ENCODE measurements at places on chromosomes 1 and 21.

GRCh38 chr1:16969057-16969611, 11.3 kb downstream of the MFAP2 start:
- DNase-seq: no peak

DNA sequence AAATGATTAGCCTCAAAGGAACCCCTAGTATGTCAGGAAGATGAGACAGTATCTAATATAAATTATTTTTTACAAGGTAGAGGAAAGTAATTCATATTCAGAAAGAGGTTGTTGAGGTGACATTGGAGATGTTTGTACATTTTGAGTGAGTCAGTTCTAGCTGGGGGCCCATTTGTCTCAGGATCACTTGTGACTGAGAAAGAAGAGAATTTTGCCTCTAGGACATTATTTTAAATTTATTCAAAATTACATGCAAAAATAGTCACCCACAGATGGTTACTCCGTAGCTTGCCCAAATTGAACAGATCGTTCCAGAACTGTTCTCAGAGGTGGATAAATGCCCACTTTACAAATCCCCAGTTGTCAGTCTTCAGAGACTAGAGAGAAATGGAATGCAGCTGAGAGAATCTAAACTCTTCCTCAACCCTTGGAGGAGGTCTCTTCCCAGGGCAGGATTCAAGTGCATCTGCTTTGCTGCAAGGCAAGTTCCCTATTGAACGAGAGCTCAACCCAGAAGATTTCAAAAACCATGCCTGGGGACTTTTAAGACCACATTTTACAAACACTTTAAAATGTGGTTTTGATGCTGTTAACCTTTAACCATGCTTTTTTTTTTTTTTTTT, 987.8 kb upstream of the ADAMTS5 start:
- DNase-seq: no peak

DNA sequence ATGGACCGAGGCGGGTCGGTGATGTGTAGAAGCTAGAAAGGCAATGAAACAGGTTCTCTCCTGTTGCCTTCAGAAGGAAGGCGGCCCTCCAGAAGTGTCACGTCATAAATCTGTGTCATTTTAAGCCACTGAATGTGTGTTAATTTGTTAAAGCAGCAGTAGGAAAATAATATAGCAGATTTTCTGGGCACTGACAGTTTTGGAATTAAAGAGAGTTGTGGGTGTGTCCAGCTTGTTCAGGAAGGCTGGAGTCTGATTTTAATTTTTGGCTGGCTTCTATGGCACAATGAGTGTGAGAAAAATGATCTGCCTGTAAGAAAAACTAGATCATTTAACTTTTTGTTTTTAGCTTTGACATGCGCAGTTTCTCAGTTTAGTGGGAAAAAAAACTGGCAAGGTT, 177.3 kb downstream of the EDEM3 start:
- no peak for DNase-seq

GRCh38 chr1:182050481-182051448, 10.7 kb downstream of the ZNF648 start:
- DNase-seq: no peak

GRCh38 chr1:168372307-168372706, 91.6 kb downstream of the TBX19 start:
- DNase-seq: no peak

GRCh38 chr1:22773981-22774832, 63.6 kb downstream of the EPHB2 start:
- no peak for DNase-seq

DNA sequence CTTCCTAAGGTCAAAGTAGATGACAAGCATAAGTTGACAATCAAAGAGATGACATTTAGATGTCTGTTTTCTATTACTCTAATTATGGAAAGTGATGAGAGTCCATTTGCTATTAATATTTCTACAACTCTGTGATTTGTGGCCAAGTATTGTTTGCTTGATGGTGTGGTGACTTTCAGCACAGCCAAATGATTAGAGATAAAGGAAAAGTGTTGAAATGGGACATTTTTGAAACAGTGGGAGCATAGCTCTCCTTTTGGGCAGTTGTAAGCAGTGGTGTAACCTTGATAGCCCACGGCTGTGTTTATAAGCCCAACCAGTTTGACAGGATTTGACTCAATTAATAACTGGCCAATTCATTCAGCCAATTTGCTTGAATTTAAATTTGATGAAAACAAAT, 31.6 kb downstream of the ZC3H11B start:
- no peak for DNase-seq

DNA sequence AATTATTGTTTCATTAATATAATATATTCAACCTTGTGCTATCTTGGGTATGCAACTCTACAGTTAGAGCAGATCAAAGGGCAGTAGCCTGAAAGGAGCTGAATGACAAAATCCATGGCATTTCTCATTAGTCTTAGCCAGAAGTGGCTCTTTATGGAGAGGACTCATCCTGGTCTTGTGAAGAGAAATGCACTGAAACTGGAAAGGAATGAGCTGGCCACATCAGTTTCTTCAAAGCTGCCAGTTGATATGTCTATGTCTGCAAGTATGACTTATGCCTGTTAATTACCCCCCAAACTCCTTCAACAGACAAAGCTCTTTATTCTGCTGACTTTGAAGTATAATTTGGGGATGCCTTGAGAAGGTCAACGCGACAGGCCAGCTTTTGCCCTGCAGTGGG, 119.0 kb upstream of the UBE2U start:
- no peak for DNase-seq

DNA sequence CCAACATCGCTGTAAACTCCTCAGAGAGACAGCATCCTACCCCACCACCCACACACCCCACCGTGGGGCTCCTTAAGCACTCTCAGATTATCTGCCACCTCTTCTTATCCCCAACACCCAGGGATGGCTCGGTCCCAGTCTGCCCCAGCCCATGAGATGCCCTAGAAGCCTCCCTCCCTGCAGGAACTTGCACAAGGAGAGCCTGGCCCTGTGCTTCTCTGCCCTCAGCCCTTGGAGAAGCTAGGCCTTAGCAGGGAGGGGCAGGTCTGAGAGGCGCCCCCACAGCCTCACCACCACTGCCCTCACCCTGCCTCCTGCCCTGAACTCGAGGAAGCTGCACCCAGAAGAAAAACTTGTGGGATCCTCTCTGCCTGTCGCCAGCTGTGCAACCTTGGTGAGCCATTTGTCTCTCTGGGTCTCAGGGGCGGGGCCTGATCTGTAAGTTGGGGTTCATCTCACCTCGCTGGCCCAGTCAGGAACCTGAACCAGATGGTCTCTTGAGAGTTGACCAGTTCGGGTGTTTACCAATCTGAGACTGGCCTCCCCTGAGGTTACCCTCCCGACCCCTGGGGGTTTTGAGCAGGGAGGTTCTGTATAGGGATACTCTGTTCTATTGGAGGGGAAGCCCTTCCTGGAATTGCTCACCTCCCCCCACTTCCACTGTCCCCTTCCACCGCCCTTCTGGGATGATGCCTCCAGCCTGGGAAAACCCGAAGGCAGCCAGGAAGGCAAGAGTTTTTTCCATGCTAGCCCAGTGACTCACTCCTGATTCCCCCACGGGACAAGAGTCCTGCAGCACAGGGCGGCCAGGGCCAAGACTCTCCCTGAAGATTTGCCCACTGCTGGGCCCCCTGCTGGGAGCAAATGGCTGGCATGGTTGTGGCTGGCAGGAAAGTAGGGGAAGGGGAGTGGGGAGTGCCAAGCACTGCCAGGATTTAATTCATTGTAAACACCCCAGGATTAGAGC, at the start of gene S100A3:
Gene S100A3, minus strand, starts transcription at position 537 of the 967 bp plus-strand sequence. CDS start 773 bp downstream, outside the sequence.
- DNase-seq: no peak

GRCh38 chr1:161954050-161954449, 69.6 kb downstream of the OLFML2B start:
- no peak for DNase-seq

DNA sequence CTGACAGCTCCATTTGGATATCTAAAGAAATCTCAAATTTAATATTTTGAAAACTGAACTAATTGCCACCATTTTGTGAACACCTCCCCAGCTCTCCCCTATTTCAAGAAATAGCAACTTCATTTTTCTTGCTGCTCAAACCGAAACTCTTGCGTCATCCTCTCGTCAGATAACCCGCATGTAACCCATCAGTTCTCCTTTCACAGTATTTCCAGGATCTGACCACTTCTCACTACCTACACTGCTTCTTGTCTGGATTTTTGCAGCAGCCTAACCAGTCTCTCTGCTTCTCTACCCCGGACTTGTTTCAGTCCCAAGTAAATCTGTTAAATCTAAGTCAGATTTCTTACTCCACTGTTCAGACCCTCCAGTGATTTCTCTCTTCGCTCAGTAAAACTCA, 75.6 kb downstream of the MTR start:
- no peak for DNase-seq

DNA sequence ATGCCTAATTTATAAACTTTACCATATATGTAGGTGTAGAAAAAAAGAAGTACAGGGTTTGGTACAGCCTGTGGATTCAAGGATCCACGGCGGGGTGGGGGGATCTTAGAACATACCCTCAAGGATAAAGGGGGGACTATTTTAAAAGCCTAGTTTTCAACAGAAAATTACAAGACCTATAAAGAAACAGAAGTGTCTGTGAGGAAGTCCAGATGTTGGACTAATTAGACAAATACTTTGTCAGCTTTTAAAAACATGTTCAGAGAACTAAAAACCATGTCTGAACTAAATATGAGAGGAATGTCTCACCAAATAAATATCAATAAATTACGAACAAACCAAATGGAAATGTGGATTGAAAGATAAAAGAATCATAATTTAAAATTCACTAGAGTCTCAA, 51.6 kb downstream of the TRMT1L start:
- DNase-seq: no peak

DNA sequence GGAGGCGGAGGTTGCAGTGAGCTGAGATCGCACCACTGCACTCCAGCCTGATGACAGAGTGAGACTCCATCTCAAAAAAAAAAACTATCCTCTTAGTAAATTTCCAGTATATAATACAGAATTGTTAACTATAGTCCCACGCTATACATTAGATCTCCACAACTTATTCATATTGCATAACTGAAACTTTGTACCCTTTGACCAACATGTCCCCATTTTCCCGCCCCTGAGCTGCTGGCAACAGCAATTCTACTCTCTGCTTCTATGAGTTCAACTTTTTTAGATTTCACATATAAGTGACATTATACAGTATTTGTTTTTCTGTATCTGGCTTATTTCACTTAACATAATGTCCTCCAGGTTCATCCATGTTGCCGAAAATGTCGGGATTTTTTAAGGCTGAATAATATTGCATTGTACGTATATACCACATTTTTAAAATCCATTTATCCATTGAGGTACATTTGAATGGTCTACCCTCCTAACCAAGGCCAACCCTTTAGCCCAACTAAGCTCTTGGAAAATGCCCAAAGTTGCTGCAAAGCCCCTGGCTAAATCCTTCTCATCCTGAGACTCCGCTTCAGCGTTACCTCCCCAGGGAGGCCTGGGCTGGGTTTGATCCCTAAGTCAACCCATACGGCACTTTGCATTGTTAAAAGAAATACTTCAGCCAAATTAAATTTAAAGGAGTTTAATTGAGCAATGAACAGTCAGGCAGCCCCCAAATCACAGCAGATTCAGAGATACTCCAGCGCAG, 34.2 kb downstream of the NEK2 start:
- DNase-seq: no peak

GRCh38 chr1:92786111-92786901, 1.4 kb upstream of the EVI5 start:
- no peak for DNase-seq

DNA sequence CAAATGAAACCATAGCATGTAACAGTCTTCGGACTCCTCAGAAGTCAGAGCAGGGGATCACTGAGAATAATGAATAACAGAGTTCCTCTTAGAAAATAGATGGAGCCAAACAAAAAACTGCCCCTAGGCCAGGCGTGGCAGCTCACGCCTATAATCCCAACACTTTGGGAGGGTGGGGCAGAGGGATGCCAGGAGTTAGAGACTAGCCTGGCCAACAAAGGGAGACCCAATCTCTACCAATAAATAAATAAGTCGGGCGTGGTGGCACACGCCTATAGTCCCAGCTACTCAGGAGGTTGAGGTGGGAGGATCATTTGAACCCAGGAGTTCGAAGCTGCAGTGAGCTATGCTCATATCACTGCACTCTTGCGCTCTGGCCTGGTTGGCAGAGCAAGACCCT, 58.5 kb upstream of the SERTAD4 start:
- DNase-seq: no peak

- no peak for DNase-seq
Observed at GRCh38 chr1:7549277-7550161, 221.6 kb upstream of the VAMP3 start.

- DNase-seq: peak; percentile 39
Observed at GRCh38 chr1:44036409-44037139, 5.3 kb upstream of the SLC6A9 start.

DNA sequence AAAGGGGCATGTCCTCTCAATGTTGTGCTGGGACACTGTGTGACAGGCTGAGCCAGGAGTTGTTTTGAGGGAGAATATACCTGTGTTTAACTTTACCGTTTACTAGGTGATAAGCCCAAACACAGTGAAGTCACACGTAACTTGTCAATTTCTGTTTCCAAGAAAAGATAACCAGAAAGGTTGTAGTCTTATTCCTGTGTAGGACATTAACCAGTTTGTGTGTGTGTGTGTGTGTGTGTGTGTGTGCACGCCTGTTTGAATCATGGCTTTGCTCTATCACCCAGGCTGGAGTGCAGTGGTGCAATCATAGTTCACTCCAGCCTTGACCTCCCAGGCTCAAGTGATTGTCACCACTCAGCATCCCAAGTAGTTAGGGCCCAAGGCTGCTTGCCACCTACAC, 83.6 kb downstream of the MRPS6 start:
- DNase-seq: no peak

DNA sequence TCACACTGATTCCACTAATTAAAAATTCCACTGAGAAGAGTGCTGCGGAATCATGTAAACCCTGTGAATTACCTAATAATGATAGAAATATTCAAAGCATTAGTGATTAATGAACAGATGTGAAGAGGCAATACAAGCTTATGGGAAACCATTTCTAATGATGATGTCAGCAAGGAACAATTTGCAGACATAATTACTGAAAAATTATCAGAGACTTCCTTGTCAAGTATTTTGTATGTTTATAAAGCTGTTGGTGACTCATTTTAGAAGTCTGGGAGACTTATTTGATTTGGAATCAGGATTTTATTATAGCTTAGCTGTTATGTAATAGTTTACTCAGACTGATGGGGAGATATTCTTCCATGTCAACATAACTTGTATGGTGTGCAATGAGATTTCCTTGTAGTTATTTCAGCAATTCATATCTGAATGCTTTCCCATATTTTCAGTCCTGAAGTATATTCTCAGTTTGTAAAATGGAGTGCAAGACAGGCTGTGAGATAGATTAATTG, 135.5 kb downstream of the TGFB2 start:
- no peak for DNase-seq

DNA sequence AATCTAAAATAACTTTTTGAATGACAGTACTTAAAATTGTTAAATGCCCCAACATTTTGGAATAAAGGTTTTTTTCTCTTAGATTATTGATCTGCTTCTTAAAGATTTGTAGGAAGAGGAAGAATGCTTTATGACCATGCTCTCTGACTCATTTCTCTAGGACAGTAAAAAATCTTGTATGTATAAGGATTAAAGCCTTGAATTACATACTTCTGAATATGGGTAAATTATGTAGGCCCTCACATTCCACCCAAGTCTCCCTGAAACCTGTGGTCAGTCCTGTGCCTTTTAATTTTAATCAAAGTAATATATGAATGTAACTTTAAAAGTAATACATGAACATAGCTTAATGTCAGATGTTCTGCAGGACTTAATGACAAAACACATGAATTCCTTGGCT, 50.5 kb downstream of the ABCD3 start:
- no peak for DNase-seq

- DNase-seq: no peak
Observed at GRCh38 chr1:156259805-156260204, 11.9 kb upstream of the PAQR6 start.
